HS-27A (cell line): ENCODE measurements at places on chromosomes 12 and 14.

DNA sequence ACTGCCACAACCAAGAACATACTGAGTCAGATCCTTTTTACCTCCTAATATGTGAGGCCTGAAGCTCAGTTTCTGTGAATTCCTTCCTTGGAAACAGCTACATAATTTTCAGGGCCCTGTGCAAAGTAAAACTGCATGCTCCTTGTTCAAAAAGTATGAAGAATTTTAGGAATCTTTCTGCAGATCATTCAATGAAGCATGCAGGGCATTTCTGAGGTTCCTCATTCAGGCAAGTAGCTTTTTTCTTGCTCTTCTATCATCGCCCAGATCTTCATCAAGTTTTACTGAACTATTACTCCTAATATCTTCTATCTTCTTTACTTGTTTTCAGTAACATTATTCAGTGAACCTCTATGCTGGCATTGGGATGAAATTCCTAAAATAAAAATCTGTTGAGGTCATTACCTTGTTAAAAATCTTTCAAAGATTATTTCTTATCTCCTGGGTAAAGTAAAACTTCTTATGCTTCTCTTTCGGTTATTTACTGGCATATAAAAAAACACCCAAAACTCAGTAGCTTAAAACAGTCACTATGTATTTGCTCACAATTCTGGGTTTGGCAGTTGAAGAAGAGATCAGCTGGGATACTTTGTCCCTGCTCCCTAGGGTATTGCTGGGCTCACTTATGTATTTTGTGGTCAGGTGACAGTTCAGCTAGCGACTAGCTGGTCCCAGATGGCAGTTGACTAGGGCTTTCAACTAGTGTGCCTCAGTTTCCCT is 42.6 kb upstream of the KRR1 start:
- no peak for DNase-seq

DNA sequence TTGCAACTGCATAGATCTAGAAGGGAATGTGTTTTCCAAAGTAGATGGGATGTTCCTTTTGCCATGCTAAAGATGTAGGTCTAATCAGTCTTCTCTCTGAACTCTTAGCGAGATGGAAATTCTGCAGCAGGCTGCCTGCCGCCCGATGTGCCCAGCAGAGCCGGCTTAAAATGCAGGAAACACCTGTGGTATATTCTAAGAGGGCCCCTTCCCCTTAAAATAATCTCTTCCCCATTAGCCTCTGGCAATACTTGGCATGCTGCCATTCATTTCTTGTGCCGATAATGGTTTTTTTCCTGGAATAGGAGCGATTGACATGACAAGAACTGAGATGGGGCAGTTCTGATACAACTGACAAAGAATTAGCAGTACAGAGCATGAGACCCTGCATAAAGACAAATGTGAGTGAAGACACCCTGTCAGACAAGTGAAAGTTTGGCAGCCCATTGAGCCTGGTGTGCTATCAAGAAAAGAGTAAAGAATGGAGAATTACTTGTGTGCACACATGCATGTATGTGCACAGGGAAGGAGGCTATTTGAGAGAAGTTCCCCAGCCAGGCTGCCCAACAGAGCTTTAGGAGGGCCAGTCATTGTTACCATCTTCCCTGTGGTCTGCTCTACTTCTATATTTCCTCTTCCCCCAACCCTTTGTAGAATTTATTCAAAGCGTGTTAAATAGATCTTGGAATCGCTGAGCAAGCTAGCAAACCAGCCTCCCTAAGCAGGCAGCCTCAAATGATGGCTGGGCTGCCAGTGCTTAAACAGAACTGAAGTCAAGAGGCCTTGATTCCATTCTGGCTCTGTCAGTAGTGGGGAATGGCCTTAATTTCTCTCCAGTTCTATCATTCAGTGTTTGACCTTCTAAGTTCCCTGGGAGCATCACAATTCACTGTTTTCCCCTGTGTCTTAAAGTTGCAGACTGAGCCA is 29.6 kb upstream of the NTF3 start:
- DNase-seq = no peak

- DNase-seq = no peak
Observed at GRCh38 chr12:12788131-12788530, 2.7 kb downstream of the APOLD1 start.

DNA sequence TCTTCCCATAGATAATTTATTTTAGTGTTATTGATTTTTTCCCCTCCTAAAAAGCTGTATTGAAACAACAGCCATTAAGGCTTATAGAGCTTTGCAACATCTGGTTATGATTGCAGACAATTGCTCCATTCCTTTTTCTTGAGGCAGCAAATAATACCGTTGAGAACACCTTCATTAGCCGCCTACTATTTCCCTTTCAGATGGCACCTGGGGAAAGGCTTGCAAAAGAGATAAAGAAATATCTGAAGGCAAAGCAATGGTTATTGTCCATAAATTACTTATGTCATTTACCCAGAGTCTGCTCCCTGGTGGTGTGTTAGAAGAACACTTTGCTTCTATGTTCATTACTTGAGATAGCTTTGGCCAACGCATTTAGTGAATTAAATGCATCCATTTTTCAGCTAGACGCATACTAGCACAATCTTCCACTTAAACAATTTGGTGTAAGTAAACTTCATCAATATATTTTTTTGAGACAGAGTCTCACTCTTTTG is 377.8 kb downstream of the KCNH5 start:
- no peak for DNase-seq

DNA sequence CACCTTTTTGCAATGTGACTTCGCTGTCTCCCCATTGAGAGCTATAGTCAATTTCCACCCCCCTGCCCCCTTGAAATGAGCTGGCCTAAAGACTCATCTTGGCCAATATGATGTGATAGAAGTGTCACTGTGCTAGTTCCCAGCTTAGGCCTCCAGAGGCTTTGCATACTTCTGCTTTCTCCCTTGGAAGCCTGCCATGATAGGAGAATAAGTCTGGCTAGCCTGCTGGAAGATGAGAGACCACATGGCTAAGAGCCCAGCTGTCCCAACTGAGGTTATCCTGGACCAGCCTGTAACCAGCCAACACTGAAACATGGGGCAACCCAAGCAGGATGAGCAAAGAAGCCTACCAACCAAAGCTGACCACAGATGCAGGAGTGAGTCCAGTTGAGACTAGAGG is 196.9 kb downstream of the GRIN2B start:
- DNase-seq = no peak

- no peak for DNase-seq
Observed at GRCh38 chr12:57452181-57452936, 2.7 kb upstream of the INHBE start.

DNA sequence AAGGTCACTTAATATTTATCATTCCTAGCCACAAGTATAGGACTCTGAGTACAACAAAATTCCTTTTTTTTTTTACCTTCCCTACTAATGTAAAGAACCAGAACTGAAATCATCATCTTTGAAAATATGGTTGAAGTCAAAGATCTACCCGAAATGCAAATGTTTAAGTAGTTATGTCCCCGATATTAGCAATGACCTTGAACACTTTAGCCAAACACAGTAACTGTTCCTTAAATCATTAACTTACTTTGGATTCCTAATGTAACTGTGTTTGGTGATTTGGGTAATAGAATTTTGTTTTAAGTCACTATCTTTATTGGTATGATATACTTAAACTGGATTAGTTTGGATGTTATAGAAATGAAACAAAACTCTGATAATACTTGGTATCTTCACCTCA is 14.4 kb downstream of the ITPR2 start:
- no peak for DNase-seq

GRCh38 chr12:6112004-6112403 is 12.5 kb downstream of the VWF start:
- DNase-seq = no peak

GRCh38 chr12:124539084-124540041 is 28.0 kb downstream of the NCOR2 start:
- no peak for DNase-seq

DNA sequence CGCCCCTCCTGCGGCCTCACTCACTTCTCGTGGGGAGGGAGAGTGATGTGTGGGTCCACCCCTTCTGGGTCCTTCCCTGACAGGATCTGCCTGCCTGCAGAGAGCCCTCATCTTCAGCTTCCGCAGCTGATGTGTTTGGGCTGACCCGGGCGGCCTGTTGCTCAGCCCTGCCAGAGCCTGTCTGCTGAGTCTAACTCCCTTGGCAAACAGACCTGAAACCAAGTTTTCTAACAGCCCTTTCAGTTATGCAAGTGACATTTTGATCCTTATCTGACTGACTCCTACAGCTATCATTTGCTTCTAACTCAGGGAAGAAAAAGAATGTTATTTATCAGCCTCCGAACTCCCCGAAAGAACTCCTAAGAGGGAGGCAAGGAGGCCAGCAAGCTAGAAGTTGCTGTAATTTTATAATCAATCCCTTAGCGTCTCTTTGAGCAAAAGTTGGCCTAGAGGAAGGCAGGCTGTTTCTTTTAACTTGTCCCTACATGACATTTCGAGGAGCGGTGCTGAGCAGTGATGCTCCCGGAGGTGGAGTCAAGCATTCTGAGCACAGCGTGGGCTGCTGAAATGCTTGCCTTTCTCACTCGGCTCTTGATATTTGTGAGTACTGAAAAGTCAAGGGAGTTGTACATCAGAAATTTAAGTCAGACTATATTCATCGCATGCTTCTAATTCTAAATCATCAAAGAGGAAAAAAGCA is 31.5 kb upstream of the CACNA2D4 start:
- no peak for DNase-seq

DNA sequence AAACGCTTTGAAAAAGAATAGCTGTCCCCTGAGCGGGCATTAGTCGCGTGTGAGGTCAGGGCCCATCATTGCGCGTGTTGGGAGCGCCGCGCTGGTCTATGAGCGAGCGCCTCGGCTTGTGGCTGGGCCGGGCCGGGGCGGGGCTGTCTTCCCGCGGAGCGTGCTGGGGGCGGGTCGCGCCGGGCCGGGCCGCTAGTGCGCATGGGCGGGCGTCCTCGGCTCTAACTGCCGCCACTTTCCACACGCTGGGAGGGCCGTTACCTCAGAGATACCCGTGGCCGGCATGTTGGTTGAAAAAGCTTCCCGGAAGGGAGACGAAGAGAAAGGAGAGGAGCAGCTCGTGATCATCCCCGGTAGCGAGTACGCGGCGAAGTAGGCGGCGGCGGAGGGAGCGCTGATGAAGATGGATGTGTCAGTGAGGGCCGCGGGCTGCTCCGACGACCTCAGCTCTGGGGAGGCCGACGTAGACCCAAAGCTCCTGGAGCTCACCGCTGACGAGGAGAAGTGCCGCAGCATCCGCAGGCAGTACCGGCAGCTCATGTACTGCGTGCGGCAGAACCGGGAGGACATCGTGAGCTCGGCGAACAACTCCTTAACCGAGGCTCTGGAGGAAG is at the start of gene EID3:
Gene EID3, plus strand, starts transcription at position 202 of the 614 bp plus-strand sequence. Its CDS starts 196 bp downstream, at position 398.
- no peak for DNase-seq

- DNase-seq = no peak
Observed at GRCh38 chr12:116697716-116698115, 40.2 kb downstream of the SPRING1 start.

GRCh38 chr12:65454115-65454787 is 175.8 kb downstream of the MSRB3 start:
- no peak for DNase-seq

DNA sequence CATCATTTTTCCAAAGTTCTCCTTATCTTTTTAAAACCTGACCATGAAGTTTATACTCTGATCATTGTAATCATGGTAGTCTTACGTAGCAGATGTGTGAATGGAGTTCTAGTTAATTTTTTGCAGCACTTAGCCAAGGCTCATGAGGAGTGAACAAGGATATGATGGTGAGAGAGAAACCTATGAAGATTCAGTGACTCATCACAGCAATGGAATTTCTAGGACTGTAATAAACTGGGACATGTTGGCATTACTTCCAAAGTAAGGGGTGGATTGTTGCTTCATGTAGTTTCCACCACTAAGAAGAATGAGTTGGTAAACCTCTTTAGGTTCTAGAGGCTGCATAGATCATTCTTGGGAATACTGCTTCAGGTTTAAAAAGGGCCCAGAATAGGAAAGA is 102.7 kb downstream of the LRRIQ1 start:
- no peak for DNase-seq

DNA sequence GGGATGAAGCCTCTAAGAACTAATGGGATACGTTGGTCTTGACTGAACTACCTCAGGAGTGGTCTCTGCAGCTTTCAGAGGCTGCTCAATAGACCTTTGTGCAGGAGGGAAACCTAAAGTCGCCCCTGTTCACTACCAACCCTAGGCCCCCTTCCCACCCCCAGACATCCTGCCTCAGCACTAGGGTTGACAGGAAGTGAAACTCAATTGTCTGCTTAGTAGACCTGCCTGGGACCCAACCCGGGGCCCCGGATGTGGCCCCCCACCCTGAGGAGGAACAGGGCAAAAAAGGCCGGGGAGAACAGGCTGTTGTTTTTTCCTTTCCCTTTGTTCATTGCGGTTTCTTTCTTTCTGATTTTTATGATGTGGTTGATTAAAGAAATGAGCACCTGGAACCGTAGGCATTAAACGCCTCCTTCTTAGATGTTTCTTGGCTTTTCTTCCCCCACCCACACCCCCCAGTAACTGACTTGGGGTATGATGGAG is 1.6 kb upstream of the DGKA start:
- DNase-seq = no peak

DNA sequence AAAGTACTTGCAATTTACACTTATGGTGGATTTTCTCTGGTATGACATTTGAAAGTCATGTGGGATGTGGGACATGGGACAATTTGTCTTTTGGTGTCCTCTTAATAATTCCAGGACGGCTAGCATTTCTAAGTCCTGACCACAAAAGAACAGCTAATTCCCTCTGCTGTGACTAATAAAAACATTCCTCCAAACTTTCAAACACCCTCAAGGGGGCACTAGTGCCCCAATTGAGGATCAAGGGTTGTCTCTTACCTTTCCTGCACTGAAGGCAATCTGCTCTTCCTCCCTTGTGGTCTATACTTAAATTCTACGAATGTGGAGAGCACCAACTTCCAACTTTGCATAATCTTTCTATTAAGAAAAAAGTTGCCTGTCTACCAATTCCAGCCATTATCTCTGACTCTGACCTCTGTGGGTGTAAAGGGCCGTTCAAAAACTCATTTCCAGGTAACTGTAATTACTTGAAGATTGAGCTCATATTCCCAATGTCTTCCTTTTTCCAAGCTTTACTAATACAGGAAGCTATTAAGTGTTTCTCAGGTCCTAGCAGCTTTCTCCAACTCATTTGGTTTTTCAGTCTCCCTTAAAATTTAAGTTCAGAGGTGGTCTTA is 210.2 kb downstream of the PTPRO start:
- DNase-seq = peak; percentile 68

DNA sequence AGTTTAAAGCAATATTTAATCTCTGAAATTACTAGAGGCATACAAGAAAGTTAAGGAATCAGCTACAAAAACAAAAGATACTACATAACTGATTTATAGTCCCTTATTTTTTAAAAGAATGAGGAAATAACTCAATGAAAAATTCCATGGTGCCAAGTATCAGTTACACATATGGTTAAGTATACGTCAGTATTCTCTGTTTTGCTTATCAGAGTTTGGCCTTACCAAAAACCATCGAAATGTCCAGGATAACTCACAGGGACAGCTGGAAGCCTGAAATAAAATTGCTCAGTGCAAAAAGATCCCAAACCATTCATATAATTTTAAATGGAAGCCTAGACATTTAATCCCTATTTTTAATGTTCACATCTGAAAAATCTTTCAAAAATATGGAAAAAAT is 3.6 kb downstream of the CFL2 start:
- no peak for DNase-seq
